ENCODE measurements at places on chromosomes 2 and 18.

GRCh38 chr2:7950035-7950612 is 731.7 kb upstream of the ID2 start:
- no peak for DNase-seq

GRCh38 chr18:12599966-12600365 is 57.9 kb downstream of the SPIRE1 start:
- DNase-seq, result no peak

DNA sequence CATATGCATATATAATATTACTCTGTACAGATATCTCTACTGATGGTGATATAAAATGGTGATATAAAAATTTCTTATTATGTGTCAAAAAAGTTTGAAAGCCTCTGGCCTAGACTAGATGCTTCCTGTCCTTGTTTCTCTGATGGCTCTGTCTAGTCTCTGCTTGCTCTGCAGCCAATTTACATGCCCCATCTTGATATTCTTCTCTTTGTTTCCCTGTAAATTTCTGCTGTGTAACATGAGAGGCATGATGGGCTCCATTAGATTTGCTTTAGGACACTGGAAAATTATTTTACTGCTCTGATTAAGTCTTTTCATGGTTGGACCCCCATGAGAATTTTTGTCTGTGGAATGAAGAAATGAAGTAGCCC is 24.3 kb downstream of the BABAM2 start:
- no peak for DNase-seq

DNA sequence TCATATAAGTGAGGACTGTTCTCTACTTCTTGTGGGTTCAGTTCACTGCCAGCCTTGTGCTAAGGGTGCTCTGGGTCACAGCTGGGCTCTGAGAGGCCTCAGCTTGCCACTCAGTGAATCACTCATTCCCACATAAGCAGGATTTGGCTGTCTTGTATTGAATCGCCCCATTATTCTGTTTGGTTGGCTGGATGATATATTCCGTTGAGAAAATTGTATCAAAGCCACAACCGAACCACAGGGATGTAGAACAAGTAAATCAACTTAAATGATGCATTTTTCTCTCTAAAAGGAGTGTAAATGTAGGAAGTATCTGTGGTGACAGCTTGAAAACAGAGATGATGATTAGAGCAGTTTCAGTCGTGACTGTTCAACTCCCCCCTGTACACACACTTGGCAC is 39.6 kb downstream of the TTC39C start:
- no peak for DNase-seq

- no peak for DNase-seq
Observed at GRCh38 chr2:74079522-74080341, 68.0 kb downstream of the BOLA3 start.

- DNase-seq, result no peak
Observed at GRCh38 chr2:174802459-174802858, 38.2 kb upstream of the CHRNA1 start.

GRCh38 chr18:70956554-70956953 is 667.7 kb downstream of the SOCS6 start:
- DNase-seq, result no peak

- DNase-seq, result no peak
Observed at GRCh38 chr2:134410006-134410405, 156.1 kb downstream of the MGAT5 start.

DNA sequence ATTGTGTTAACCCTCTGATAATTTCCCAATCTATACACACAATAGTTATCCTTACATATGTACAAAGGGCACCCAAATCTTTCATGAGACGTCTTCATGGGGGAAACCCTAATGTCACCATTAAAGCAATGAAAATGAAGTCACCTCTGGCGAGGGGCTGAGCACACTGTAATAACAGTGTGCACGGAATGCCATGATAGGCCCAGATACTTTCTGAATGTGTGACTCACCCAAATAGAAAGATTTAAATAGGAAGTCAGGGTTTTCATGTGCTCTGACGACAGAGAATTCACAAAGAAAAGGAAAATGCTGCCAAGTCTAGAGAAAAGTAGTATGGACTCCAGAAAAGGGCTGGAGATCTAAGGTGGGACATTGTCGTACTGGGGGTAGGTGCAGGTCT is 128.3 kb downstream of the SATB2 start:
- no peak for DNase-seq

DNA sequence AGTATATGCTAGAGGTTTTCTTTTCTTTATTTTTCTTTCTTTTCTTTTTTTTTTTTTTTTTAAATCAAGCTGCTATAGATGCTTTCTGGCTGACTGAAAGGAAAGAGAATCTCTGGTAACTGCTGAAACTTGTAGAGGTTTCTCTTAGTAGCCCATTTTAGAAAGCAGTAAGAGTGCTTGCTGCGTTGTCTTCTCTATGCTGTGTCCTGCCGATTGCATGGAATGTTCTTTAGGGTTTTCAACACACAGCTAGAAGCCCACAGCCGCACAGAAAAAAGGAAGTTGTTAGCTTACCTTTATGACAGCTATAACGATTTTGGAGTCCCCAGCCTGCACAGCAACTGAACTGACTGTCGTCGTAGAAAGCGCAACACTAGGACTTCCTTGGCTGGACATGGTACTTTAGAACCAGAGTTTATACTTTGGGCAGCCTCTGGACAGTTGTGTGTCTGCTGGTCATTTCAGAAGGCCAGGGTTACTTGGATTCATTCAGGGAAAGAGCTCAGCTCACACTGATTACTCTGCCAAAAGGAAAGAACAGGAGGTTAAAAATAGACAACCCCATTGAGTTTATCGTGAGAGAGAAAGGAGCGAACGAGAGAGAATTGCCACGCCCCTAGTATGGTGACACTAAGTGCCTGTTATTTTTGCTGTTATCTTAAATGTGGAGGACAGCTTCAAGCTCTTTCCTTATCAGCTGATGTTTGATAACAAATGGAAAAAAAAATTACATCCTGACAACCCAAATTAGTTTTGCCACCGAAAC is at the start of gene CCDC141:
Gene CCDC141, minus strand, starts transcription at position 592 of the 766 bp plus-strand sequence. Its CDS starts 196 bp downstream, at position 396.
- DNase-seq, result no peak

DNA sequence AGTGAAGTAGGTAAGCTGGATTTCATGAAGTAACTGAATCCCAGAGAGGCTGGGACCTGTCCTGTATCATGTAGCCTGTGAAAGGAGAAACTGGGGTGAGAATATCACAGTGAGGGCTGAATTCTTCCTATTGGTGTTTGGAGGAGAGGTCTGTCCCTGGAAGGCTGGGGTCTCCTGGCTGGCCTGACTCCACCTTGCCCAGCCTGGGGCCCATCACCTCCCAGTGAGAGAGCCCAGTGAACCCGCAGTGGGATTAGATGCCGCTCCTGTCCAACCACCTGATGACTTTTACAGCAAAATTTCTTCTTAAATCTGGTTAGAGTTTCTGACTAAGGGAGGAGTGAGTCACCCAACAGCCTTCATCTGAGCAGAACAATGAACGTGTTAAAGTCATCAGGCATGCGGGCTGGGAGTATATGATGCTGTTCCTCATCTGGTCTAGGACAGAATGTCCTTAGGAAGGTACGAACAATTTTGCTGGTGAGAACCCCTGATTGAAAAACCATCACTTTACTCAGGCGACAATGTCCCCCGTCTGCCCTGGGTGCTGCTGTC is 152.9 kb downstream of the LPIN1 start:
- DNase-seq, result no peak

Data from stimulated activated CD4-positive, alpha-beta T cell treated with anti-CD3 and anti-CD28 coated beads, TNF-alpha, amount 100 ng/mL, for 1 hour (primary cell).